Stromal cell of bone marrow (primary cell): ENCODE measurements at places on chromosomes 2 and 18.
A peak's percentile ranks its signal among the peaks of the same experiment; 100 is the strongest.

GRCh38 chr2:10778724-10779115, 33.9 kb downstream of the PDIA6 start:
- DNase-seq, result no peak

GRCh38 chr2:218010140-218010983, 7.6 kb upstream of the TNS1 start:
- no peak for DNase-seq

DNA sequence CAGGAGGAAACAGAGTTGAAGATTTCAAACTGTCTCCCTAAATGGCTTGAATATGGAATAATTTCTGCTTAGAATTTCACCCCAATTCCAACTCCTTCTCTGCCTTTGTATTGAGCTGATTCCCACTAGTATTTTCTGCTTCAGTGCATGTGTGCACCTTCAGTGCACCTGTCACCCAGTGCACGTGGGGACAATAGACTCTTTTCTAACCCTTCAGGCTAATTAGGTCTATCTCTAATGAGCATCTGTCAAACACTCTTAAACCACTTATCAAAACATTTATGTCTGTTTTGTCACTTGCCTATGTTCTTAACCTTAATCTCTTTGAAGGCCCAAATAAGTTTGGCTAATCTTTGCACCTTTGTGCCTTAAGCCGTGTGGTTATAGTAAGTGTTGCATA, 232.0 kb upstream of the NETO1 start:
- DNase-seq, result no peak

GRCh38 chr2:239180526-239181073, 220.2 kb downstream of the HDAC4 start:
- DNase-seq, result no peak

DNA sequence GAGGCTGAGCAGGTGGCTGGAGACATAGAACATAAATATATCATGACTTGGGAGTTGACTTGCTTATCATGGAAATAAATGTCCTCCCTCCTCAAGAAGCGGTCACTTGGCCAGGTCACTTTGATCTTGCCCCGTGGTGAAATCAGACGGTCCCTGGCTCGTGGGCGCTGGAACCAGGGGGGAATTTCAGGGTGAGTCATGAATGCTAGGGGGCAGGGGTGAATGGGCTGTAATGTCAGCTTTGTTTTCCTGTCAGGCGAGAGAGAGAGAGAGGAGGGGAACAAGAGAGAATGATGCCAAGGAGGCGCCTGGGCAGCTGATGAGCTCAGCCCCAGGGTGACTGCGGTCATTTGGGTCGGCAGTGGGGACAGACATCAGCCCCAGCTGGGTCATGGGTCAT, 47.7 kb downstream of the RRM2 start:
- no peak for DNase-seq

DNA sequence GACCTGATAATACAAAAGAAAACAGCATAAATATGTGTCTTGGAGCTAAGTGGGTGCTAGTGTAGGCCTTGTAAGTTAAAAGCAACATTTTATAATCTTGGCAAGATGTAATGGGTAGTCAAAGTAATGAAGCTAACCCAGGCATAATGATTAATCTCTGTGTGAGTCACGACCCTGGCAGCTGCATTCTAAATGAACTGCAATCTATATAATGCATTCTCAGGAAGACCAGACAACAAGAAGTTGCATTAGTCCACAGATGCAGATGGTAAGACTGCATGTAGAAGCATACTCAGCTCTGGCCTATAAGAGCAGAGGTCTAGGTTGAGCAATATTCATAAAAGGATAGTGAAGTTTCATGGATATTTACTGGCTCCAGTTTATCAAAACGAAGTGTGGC, 85.6 kb upstream of the ETAA1 start:
- DNase-seq, result no peak

DNA sequence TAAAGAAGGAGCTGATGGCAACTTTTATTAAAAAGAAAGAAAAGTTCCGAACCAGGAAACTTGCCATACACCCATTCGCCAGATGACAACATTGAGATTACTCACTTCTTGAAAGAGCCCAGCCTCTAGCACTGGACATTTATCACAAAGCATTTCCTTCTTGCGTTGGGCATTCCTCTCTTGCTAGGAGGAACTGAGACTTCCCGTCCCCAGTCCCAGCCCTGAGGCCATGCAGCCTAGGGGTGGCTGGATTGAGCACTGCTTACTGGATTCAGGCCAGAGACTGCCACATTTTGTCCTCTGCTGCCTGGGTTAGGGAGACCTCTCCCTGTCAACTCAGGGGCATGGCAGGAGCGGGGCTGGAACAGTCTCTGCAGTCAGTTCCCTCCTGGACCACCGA, 80.1 kb downstream of the SDC1 start:
- DNase-seq, result no peak

GRCh38 chr18:8757396-8757997, 52.1 kb downstream of the MTCL1 start:
- no peak for DNase-seq

- DNase-seq, result no peak
Observed at GRCh38 chr2:67286981-67287759, 110.0 kb upstream of the ETAA1 start.

DNA sequence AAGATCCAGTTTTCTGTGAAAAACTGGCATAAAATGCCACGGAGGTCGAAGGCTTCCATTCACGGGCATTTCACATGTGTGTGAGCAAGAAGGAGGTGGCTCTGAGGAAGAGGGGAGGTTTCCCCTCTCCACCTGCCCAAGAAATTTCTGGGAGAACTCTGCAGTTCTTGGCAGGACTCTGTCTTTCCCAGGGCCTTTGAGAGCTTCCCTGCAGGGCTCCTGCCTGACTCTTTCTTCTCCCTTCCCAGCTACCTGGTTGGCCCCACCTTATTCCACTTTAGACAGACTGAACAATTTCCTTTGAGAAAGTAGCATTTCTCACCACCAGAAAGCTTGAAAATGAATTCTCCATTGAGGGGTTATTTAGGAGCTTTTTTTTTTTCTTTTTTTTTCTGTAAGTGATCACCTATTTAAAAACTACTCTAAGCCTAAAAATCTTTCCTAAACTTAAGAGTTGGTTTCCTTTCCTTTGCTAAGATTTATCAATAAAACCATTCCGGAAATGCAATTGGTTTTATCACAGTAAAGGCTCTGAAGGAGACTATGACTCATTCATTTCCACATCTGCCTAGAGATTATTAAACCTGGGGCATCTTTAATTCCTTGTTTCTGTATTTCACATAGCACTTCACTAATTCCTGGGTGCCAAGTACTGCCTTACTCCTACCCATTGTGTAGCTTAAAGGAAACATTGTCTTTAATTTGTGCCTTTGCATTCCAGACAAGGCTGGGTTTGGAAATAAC, 59.3 kb downstream of the UNC80 start:
- DNase-seq, result no peak

DNA sequence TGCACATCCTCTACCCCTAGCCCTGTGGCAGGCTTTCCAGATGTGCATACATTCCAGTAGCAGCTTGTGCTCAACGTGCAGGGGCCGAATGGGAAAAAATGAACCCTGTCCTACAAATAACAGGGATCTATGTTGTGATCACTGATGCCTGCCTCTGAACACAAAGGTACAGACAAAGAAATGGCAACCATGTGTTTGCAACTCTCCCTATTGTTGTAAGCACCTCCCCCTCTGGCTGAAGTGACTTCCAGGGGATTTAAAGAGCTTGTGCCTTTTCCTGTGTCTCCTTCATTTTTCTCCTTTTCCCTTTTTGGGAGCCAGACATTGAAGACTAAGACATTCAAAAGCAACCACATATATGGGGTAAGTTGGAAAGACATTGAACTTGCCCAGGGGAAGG, 21.6 kb downstream of the ARHGAP25 start:
- no peak for DNase-seq

GRCh38 chr2:162118166-162119031, 33.6 kb downstream of the GCG start:
- peak; percentile 91 for DNase-seq

GRCh38 chr18:41075212-41075611, 879.8 kb upstream of the PIK3C3 start:
- DNase-seq, result peak; percentile 9

DNA sequence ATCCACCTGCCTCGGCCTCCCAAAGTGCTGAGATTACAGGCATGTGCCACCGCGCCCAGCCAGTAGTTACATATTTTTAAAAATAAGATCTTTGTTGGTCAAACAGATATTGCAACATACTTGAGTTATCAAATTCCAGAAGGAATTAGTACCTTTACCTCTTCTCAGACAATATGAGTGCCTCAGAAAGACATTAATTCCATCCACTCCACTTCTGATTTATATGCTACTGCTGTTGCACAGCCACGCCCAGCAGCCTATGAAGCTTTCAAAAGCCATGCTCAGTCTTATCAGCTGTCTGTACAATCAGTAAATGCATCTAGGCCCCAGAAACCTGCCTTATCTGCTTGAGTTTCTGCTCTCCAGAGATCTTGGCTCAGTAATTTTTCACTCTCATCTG, 47.8 kb downstream of the MEX3C start:
- no peak for DNase-seq

DNA sequence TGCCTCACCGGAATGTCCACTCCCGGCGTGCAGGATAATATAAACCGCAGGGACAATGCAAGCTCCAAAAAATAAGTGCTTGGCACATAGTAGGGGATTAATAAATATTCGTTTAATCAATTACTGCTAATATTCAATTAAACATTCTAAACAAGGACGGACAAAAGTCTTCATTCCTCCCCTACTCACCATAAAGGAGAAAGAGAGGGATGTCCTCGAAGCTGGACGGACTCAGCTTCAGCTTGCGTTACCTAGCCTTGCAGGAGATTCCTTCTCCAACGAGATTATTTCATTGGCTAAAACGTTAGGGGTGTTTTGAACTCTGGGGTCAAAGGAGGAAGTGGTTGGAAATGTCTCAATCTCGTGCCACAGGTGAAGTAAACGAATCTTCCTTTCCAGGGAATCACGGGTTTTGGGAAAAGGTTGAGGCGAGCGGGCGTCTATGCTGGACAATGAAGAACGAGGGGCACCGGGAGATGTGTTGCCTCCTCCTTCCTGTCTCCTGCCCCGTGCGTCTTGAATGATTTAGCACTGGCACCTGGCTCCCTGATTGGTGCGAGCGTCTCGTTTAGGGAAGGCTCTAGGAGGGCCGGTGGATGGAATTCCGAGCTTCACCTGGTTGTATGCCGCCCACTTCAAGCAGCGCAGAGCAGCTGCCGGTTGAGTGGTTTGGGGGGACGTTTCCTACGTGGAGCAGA, 2.0 kb upstream of the GAD1 start:
- DNase-seq, result no peak

DNA sequence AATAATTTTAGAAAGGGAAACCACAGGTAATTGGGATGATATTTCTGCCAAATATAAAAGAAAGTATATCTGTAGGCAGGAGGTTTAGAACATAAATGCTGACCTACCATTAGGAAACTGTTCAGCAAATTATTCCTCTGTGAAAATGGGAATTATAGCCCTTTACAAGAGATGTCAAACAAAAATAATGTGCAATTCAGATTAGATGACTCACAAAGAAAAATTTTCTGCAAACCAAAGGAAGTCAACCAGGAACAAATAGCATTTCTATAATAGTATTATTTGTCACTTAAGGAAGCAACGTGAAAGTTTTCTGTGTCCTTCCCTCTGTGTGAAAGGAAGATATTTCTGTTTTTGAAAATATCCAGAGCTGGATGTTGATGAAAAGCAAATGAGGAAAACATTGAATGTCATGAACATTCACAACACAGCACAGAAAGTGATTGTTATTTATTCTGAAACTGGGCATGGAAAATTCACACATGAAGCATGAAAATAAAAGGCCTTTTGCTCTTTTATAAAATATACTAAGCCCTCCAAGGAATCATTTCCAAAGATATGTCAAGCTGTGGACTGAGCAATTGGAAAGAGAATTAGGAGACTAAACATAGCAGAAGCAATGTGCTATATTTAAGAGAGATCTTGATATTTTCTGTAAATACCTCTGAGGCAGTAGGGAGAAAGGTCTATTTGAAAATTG, 57.9 kb upstream of the SPHKAP start:
- DNase-seq, result no peak

DNA sequence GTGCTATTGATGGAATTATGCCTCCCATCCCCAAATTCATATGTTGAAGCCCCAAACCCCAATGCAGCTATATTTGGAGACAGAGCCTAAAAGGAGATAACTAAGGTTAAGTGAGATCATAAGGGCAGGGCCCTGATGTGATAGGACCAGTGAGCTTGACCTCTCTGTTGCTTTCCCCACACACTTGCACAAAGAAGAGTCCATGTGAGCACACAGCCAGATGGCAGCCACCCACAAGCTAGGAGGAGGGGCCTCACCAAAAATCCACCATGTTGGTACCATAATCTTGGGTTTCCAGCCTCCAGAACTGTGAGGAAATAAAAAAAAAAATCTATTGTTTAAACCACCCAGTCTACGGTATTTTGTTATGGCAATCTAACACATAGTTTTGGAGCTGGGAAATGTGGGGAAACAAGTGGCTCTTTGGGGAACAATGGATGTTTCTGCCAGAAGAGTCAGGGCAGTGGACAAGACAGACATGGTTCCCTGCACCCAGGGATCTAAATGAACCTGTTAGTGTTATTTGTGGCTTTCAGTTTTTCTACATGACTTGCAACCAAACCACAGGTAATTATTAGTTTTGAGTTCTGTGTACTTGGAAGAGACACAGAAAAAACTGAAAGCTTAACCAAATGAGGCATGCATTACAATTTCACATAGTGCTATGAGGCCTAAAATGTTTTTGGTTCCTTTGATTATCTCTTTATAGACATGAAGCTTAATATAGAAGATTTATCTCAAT, 259.1 kb downstream of the LTBP1 start:
- DNase-seq, result no peak

GRCh38 chr18:58190842-58191530, 147.0 kb downstream of the NEDD4L start:
- DNase-seq, result no peak

- no peak for DNase-seq
Observed at GRCh38 chr2:228321015-228321414, 139.5 kb upstream of the SPHKAP start.

DNA sequence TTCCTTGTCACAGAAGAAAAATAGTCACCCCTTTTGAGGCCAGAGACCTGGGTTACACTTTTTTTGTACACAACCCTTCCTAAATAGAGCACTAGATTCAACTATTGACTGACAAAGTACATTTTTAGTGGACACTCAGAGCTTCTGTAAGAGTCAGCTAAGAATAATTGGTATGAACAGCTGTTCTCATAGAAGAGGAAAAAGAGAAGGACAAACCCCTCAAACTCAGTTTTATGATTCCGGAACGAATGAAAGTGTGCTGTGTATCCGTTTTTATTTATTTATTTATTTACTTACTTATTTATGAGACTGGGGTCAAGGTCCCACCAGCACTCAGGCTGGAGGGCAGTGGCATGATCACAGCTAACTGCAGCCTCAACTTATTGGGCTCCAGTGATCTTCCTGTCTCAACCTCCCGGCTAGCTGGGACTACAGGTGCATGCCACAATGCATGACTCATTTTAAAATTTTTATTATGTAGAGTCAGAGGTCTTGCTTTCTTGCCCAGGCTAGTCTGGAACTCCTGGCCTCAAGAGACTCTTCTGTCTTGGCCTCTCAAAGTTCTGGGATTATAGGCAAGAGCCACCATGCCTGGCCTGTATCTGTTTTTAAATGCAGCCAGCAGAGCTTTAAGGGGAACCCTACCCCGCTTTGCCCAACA, 36.0 kb upstream of the FZD5 start:
- DNase-seq, result no peak

- no peak for DNase-seq
Observed at GRCh38 chr2:144630459-144631215, 110.7 kb upstream of the ZEB2 start.

GRCh38 chr2:10059552-10060335, 16.4 kb downstream of the KLF11 start:
- no peak for DNase-seq
